RPMI7951 (cell line): ENCODE measurements at places on chromosomes 16 and 17.
A peak's percentile ranks its signal among the peaks of the same experiment; 100 is the strongest.

DNA sequence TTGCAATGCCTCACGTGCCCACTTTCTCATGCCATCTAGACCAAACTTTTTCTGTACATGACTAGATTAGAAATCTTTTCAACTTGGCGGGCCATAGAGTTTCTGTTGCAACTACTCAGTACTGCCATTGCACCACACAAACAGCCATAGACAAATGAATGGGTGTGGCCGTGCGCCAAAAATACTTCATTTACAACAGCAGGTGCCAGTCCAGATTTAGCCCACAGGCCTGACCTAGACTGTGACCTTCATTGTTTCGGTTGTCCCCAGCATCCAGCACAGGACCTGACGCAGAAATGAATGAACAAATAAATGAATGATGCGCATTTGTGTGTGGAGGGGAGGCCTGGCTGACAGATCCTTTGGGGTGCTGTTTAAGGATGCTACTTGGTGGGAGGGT lies 14.3 kb upstream of the PDK2 start:
- no peak for DNase-seq

GRCh38 chr17:49547566-49547965 lies 28.1 kb upstream of the NXPH3 start:
- DNase-seq: no peak

GRCh38 chr16:47943235-47943634 lies 212.6 kb downstream of the ABCC12 start:
- no peak for DNase-seq

GRCh38 chr17:77363821-77364361 lies 223.1 kb downstream of the SEC14L1 start:
- DNase-seq: no peak

GRCh38 chr17:63774141-63774968 lies at the start of gene DDX42:
Gene DDX42, plus strand, starts transcription at chr17:63774170. Its CDS starts 12,880 bp downstream, at chr17:63787050.
- DNase-seq: peak; percentile 63

- peak; percentile 68 for DNase-seq
Measured at GRCh38 chr17:63974594-63975192, 2.0 kb upstream of the SCN4A start.

DNA sequence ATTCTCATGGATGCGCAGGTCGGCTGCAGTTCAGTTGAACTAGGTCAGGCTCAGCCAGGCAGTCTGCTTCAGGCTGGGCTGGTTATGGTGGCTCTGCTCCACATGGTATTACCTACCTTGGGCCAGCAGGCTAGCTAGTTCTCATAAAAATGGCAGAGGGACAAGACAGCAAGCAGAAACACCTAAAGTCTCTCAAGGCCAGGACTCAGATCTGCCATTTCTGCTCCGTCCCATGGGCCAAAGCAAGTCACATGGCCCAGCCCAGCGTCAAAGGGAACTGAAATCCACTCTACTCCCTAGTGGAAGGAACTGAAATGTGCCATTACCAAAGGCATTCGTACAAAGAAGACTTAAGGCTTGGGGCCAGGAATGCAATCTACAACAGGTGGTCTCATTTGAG lies 160.0 kb downstream of the TMEM132E start:
- no peak for DNase-seq

DNA sequence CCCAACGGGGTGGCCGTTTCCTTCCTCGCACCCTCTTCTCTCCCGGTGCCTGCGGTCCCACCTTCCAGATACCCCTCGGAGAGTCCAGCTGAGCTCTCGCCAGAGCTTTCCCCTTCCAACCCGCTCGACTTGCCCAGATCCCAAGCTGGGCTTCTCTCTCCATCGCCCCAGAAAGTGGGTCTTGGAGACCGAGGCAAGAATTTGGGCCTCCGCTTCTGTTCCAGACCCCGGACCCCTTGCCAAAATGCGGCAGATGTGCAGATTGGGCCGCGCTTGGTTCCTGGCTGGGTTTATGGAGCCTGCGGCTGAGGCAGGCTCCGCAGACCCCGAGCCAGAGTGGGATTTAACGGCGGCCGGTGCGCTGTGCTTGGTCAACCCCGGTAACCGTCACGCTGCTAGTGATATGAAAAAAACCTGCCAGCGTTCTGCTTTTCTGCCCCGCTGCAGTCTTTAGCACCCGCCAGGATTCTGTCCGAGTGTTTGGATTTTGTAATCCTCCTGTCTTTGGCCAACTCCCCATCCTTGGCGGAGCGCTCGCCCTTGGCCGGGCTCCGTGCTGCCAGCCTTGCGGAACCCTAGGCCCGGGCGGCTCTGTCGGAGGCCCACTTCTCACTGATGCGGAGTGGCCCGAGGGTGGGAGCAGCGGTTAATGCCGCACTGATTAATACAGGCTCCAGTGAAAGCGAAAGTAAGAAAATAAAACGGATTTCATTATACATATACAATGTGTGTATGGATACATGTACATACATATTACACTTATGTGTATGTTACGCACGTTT lies 754 bp upstream of the SLFN11 start:
- peak; percentile 61 for DNase-seq

DNA sequence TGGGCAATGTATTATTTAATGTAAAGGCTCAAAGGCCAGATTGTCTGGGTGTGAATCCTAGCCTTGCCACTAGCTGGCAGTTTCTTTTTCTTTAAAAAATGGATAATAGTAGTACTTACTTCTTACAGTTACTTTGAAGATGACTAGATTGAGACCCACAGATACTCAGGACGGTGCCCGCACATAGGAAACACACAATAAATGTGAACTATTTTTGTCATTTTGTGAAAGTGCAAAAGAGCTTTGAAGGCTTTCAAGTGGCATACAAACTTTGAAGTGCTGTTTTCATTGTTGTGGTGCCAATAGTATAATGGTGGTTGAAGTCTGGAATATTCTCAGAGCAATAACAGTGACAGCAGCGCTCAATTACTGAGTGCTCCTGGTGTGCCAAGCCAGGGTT lies 63.6 kb downstream of the OTOA start:
- DNase-seq: no peak

- no peak for DNase-seq
Measured at GRCh38 chr16:81833751-81834150, 54.7 kb downstream of the PLCG2 start.

DNA sequence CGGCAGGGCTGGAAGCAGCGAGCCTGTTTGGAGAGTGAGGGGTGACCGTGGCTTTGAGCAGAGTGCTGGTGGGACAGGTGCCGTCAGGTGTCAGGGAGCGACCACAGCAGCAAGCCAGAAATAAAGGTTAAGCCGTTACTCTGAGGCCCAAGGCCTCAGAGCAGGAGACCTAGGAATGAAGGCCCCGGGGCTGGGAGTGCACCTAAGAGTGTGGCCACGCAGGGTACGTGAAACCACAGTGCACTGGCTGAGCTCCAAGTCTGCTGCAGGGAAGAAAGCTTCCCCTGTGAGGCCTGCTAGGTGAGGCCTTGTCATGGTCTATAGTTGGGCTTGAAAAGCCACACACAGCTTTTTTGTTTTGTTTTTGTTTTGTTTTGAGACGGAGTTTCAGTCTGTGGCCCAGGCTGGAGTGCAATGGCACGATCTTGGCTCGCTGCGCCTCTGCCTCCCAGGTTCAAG lies 8.7 kb downstream of the CLUAP1 start:
- peak; percentile 28 for DNase-seq

DNA sequence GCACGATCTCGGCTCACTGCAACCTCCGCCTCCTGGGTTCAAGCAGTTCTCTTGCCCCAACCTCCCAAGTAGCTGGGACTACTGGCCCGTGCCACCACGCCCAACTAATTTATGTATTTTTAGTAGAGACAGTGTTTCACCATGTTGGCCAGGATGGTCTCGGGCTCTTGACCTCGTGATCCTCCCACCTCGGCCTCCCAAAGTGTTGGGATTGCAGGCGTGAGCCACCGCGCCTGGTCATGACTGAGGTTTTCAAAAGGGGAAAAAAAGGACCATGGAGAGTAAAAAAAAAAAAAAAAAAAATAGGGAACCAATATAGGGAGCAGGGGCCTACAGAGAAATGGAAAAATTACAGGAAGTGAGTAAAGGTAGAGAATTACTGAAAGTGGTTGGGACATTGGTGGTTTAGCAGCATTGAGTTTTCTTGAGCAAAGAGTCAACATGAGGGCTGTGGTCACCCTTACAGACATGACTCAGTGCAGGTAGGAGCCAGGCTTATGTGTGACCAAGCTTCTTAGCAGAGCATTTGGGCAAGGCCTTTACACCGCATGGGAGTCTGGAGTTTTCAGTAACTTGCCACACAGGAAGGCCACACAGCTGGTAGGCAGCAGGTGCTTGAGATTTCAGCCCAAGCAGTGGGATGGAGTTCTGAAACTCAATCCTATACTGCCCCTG lies 447.3 kb downstream of the HS3ST3B1 start:
- peak; percentile 26 for DNase-seq

- peak; percentile 14 for DNase-seq
Measured at GRCh38 chr17:46035112-46035818, 36.2 kb downstream of the STH start.

DNA sequence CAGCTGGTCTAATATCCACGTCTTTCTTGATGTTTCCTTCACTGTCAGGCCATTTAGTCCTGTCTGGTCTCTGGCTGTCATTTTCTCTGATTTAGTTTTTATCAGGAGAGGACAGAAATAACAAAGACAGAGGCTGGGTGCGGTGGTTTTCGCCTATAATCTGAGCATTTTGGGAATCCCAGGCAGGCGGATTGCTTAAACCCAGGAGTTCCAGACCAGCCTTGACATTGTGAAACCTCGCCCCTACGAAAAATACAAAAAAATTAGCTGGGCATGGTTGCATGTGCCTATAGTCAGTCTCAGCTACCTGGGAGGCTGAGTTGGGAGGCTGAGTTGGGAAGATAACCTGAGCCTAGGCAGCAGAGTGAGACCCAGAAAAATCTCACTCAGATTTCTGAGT lies 7.1 kb downstream of the SRCAP start:
- no peak for DNase-seq

GRCh38 chr16:86918637-86919036 lies 340.3 kb downstream of the FOXL1 start:
- DNase-seq: no peak

GRCh38 chr17:41448506-41448905 lies 7.7 kb upstream of the KRT38 start:
- no peak for DNase-seq

GRCh38 chr17:64066716-64067115 lies 46.3 kb upstream of the ICAM2 start:
- no peak for DNase-seq

GRCh38 chr17:77426676-77427386 lies 286.1 kb downstream of the SEC14L1 start:
- DNase-seq: no peak

GRCh38 chr17:69593351-69593715 lies 178.8 kb downstream of the MAP2K6 start:
- no peak for DNase-seq

DNA sequence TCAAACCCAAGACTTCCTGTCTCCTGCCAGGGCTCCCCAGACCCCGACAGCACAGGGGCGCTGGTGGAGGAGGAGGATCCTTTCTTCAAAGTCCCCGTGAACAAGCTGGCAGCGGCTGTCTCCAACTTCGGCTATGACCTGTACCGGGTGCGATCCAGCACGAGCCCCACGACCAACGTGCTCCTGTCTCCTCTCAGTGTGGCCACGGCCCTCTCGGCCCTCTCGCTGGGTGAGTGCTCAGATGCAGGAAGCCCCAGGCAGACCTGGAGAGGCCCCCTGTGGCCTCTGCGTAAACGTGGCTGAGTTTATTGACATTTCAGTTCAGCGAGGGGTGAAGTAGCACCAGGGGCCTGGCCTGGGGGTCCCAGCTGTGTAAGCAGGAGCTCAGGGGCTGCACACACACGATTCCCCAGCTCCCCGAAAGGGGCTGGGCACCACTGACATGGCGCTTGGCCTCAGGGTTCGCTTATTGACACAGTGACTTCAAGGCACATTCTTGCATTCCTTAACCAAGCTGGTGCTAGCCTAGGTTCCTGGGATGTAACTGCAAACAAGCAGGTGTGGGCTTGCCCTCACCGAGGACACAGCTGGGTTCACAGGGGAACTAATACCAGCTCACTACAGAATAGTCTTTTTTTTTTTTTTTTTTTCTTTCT lies 8.1 kb downstream of the SERPINF1 start:
- no peak for DNase-seq

- peak; percentile 28 for DNase-seq
Measured at GRCh38 chr17:79563237-79564013, 47.4 kb downstream of the RBFOX3 start.

GRCh38 chr17:29461483-29462206 lies 71.5 kb downstream of the TAOK1 start:
- no peak for DNase-seq

- DNase-seq: no peak
Measured at GRCh38 chr17:48910370-48910769, 2.2 kb downstream of the UBE2Z start.

DNA sequence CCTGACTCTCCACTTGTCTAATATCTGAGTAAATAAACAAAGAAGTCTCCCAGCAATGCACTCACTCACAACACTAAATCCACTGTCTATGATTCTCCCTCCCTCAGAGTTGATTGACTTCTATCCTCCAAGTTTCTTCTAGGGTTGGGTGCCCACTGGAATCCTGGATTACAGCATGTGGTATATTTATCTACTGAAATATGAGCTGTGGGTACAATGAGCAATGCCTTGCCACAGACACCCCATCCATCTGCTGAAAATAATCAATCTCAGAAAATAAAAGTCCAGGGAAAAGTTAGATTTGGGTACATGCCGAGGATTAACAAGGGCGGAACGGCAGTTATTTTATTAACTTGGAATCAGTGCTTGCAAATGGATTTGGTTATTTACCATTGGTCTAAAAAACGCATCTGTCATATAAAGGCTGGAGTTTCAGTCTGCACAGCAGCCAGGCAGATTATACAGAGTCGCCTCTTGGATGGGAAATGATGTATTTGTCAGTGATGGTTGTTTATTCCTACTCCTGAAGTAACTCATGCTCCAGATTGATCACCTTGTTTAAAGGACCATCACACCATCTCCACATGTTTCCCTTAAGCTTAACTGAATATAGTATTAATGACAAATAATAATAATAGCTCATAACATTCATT lies 193.9 kb upstream of the SOX9 start:
- peak; percentile 22 for DNase-seq

DNA sequence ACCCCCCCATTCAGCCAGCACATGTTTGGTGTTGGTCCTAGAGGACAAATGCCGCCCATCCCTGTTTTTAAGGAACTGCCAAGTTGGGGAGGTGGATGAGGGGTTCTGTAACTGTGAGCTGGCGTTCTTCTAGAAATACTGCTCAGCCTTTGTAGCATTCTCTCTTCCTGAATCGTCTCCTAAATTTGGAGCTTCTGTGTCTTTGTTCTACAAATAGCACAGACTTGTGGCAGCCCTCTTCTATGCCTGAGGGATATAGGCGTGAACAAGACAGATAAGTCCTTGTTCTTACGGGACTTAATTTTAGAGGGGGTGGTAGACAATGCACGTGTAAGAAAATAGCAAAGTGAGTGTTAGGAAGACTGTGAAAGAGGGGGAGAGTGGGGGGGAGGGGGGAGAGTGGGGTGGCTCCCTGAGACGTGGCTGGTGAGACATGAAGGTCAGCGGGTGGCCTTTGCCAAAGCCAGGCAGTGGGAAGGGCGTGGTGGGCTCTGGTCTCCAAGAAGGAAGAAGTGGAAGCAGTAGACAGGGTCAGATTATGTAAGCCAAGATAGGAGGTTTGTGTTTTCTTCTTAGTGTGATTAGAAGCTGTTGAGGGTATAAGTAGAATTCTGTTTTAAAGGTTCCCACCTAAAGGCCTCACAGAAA lies 9.9 kb downstream of the MFSD11 start:
- peak; percentile 54 for DNase-seq

- DNase-seq: no peak
Measured at GRCh38 chr16:52526116-52526828, 20.7 kb downstream of the TOX3 start.
